ENCODE measurements at places on chromosomes 7 and 10.

GRCh38 chr7:36363515-36363914 is 26.1 kb upstream of the ANLN start:
- no peak for DNase-seq

DNA sequence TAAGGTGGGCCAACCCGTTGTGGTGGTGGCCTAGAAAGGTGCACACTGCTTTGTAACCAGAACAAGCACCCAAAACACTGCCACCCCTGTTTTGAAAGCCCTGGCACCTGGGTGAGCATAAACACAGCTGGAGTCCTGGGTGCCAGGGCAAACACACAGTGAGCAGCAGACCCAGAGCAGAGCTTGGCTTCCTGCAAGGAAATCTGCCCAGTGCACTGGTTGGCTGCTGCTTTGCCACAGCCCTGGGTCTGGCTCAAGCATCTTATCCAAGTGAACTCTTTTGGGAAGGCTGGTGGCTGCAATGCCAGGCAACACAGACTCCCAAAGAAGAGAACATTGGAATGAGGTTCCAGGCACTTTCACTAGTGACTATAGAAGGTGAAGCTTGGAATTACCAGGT is 145.5 kb upstream of the PDE1C start:
- DNase-seq = no peak

DNA sequence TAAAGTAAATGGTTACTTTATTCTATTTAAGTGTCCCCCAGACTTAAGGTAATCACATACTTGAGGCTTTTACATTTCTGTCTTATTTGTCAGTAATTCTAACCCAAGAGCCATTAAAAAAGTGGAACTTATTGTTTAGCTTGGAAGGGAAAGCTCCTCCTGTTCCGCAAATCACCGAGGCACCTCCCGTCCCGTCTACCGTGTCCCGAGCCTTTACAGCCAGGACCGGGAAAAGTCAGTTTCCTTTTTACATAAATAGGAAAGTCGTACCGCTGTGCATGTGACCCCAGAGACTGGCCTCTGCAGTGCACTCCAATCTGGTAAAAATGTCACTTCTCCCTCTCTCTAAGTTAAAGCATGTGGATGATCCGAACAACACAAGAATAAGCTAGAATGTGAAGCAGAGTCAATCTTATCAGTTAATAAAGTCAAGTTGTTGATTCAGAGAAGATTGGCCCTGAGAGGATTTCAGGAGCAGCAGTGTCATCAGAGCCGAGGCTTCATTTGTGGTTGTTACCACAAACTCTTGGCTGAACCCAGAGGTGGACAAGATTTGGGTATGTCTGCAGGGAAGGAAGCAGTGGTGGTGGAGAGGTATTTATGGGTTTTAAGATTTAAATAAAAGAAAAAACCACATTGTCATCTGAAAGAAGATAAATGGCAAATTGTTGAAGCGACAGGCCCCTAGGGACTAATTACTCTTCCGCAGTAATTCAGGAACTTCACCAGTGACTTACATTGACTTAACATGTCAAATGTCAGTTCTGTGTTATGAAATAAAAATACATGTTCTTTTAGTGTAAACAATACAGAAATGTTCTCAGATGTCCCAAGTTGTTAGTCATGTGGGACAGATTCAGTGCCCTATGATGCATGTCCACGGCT is 316.6 kb upstream of the ZNF32 start:
- no peak for DNase-seq

GRCh38 chr7:50656141-50656895 is 91.1 kb upstream of the DDC start:
- no peak for DNase-seq

- DNase-seq = no peak
Observed at GRCh38 chr7:83655951-83656556, 7.1 kb upstream of the SEMA3E start.

DNA sequence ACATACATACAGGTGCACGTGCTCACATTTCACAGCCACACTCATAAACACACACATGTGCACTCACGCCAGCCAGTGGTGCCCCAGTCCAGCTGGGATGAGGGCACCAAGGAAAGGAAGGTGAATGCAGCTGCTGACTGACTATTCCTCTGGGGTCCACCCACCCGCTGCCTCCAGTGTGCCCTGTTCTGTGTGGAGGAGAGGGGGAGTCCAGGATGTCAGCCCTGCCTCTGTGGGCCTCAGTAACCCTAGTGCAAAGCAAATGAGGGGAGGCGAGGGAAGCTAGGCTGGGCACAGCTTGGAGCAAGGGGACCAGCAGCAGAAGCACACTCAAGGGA is 57.6 kb downstream of the YKT6 start:
- DNase-seq = no peak

Measured in stimulated activated CD4-positive, alpha-beta T cell treated with anti-CD3 and anti-CD28 coated beads, Interleukin-1b, Interleukin-23, amount 100 ng/mL, for 24 hours (primary cell).